NCI-H69 (cell line): ENCODE measurements at places on chromosomes 1 and 21.

- no peak for DNase-seq
Observed at GRCh38 chr1:160884579-160884978, 401 bp downstream of the ITLN1 start.

DNA sequence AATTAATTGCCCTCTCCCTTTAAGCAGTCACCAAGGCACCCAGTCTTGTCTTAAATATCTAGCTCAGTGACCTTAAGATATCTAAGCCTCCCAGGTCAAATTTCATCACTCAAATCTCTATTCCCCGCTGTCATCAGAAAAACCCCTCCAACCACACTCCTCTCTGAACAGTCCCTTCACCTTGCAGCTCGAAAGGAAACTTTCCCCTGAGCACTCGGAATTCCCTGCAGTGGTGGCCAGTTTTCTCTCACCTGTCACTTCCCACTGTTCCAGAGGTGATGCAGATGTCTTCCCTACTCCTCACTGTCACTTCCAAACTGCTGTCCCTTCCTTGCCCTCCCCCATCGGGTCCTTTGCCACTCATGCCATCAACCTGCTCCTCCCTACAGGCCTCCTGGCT lies 15.3 kb upstream of the SSX2IP start:
- DNase-seq, result no peak

GRCh38 chr1:6485168-6486101 lies 6.0 kb downstream of the PLEKHG5 start:
- peak; percentile 24 for DNase-seq

DNA sequence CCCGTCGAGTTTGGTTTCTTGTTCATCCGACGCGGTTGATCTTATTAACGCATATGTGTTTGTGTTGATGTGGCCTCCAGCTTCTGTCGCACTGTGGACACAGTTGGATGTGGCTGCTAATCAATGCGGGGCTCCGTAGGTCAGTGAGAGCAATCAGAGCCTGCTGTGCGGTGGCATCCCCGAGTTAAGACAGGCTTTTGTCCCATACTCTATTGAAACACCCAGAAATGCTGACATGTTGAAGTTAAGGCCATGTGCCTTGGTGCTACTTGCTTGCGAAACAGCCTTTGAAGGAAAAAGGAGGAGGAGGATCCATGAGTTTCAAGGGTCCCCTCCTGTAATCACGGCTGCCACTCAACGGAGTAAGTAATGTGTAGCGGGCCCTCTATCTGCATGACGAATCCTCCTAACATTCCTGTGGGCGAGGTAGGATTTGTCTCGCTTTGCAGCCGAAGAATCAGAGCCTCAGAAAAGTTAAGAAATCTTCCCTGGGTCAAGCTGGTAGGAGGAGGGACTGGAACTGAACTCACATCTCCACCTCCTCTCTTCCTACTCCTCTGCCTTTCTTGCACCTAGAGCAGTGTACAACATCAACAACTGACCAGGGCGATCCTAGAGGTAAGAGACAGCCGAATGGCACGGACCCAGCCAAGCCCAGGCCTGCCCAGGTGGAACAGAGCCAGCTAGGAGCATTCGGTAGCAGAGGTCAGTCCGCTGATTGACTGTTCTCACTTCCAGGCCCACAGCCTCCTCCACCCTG lies 19.5 kb downstream of the PDE9A start:
- DNase-seq, result peak; percentile 61

DNA sequence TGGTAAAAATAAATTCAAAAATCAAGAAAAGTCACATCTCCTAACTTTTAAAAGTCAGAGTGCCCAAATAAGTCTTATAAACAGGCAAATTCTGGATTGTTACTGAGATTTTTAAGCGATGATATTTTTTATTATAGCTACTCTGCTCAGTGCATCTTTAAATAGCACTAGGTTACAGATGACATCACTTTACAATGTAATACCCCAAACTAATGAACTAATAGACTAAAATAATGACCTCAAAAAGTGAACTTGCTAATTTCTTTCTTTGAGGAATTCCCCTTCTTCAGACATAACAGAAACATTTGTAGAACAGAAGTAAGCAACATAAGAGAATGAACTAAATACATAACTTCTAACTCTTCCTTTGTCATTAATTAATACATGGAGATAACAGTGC lies 33.0 kb upstream of the ACTA1 start:
- DNase-seq, result no peak
